ENCODE measurements at places on chromosomes 4 and X.

GRCh38 chrX:140794642-140795041 is 85.1 kb downstream of the LINC00632 start:
- DNase-seq = no peak

DNA sequence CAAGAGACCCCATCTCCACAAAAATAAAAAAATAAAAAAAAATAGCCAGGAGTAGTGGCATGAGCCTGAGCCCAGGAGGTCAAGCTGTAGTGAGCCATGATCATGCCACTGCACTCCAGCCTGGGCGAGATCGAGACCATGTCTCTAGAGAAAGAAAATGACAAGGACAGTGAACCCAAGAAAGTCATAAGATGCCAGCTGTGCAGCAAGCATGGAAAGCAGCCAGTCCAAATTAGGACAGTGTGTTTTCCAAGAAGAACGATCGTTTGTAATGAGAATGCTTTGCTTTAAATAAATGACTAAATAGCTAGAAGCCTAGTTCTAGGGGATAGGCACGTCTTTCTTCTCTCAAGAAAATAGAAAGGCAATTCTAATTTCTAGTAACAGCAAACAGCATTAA is 58.4 kb upstream of the MSANTD1 start:
- DNase-seq = no peak

GRCh38 chr4:47122592-47123291 is 91.4 kb downstream of the GABRB1 start:
- peak; percentile 4 for DNase-seq

- no peak for DNase-seq
Observed at GRCh38 chrX:20595928-20596575, 329.3 kb upstream of the RPS6KA3 start.

- DNase-seq = no peak
Observed at GRCh38 chr4:121229993-121230392, 65.9 kb upstream of the TNIP3 start.

GRCh38 chrX:23271026-23271425 is 63.6 kb upstream of the PTCHD1 start:
- DNase-seq = no peak

DNA sequence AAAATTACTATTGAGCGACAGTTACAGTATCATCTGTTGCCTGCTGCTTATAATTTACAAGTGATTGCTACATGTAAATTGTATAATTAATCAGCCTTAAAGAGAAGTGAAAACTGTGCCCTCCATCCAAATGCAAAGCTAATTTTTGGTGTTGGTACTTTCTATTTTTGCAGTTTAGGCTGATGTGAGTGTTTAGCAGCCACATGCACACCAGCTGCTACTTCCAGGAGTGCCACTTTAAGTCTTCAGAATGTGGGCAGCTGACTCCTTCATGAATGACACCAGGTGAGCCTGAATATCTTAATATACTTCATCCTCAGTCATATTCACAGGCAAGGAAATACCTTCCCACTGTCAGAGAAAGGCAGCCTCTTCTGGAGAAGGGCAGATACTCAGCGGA is 149.8 kb upstream of the RASGEF1B start:
- DNase-seq = no peak

DNA sequence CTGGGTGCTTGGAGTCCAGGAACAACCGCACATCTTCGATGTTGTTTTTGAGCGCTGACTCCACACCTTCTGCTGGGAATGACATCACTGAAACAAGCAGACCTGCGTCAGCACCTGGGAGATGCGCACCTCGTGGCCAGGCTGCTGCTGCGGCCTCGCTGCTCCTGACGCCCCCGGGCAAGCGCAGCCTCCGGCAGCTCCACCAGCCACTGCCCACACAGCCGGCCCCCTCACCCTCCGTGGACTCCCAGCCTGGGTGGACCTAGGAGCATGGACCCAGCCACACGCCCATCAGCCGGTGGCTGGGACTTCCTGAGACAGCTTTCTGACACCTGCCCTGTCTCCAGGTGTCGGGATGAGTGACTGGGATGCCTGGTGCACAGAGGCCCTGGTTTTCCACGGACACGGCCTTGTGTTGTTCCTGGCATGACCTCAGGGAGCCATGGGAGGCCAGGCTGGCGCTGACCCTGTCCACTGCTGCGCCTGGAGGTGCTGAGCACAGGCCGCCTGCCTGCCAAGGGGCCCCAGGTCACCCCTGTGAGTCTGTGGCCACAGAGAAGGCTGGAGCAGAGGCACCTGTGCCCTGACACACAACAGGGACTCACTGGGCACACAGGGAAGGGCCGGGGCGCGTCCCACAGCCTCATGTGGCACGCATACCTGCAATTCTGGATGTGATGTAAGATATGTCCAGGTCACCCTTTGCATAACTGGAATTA is 48.6 kb downstream of the GAK start:
- no peak for DNase-seq

GRCh38 chrX:68690936-68691501 is 43.6 kb downstream of the STARD8 start:
- DNase-seq = no peak

- no peak for DNase-seq
Observed at GRCh38 chr4:120057416-120057815, 9.2 kb downstream of the MAD2L1 start.

Measured in AG09319 (cell line).